ENCODE measurements at places on chromosomes 3 and 15.

GRCh38 chr3:189630767-189631372 is 319 bp upstream of the TP63 start:
- DNase-seq: no peak

- DNase-seq: no peak
Measured at GRCh38 chr3:197541756-197542539, 13.8 kb downstream of the BDH1 start.

DNA sequence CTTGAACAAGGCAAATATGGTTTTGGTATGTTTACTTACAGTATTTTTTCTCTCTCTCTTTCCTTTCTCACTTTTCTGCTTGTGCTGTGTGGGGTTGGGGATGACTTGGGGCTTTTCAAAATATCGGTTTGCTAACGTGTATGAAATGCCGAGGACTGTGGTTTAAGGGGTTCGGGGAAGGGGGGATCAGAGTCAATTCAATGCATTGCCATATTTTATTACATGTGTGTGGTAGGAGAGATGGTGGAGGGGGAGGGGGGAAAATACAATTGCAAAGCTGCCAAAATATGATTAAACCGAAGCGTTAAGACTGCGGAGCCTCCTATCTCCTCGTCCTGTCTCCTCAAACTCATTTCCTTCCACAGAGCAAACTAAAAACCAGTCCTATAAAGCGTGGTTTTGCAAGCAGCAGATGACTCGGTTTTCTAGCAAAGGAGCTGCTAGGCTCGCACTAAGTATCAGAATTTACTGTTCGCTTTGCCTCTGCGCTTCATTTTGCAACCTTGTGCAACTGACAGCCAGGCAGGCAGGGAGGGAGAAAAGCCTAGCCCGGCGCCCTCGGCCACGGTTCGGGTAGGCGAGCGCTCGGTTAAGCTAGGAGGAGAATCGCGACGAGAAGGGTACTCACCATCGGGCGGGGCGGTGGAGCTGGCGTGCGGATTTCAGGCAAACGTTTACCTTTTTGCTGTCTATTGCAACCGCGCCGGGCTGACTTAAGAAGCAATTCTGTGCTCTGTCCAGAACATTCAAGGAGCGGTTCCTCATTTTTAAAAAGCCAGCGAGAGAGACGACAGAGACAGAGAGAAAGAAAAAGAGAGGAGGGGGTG is 4.0 kb upstream of the NR2F2 start:
- no peak for DNase-seq

- peak; percentile 39 for DNase-seq
Measured at GRCh38 chr15:60328852-60329443, 68.8 kb downstream of the ANXA2 start.

DNA sequence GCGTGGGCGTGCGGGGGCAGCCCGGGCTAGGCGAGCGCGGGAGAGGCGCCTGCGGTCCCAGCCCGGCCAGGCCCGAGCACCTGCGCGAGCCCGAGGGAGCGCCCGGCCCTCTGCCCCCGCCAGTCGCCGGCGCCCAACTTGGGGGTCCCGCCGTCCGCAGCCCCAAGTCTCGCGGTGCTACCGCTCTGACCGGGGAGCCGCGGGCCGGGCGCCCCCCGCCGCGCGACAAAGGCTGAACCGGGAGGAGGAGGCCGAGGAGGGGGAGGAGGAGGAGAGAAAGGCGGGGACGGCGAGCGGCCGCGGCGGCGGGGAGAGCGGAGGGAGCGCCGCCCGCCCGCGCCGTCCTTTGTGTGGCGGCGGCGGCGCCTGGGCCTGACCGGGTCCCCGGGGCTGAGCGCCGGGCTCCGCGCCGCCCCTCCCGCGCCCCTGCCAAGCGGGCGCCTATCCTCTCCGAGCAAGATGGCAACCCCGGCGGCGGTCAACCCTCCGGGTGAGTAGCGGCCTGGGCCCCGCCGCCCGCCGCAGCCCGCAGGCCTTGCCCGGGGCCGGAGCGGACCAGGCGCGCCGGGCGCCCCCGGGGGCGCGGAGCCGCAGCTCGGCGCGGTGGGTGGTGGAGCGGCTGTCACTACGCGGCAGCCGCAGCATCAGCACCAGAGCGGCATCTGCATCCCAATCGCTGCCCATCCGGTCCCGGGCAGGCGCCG is at the start of gene ARNT2:
Gene ARNT2 (plus strand): TSS at position 326 of the 704 bp plus-strand sequence. CDS start 134 bp downstream, at position 460.
- no peak for DNase-seq

GRCh38 chr3:163632722-163633121 is 1445.6 kb downstream of the SI start:
- DNase-seq: no peak

GRCh38 chr3:49662720-49663413 is 11.3 kb upstream of the APEH start:
- no peak for DNase-seq

DNA sequence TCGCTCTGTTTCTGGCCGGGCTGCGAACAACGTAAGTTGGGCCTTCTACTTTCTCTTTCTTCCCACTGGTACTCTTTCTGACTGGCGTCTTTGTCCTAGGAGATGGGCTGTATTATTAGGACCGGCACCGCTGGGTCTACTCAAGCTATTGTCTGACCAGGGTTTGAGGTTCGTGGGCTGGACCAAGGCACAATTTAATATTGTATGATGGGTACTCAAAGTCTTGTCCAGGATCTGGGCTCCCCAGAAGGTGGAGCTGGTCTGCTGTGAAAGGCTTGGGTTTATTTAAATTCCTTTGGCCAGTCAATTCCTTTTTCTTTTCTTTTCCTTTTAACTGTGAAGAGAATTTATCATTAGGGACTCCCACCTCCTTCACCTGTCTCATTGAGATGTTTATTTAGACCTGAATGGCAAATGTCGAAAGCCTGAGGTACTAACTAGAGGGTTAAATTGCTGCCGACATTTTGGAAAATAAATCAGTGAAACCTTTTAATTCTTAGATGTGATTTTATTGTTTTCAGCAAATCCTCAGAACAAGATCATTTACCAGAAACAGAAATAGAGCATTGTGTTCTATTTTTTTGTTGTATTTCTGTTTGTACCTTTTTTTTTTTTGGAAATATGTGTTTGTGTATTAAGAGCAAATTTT is 410 bp downstream of the LRRC49 start:
- DNase-seq: no peak

- no peak for DNase-seq
Measured at GRCh38 chr3:48931944-48932580, 13.4 kb downstream of the ARIH2 start.

DNA sequence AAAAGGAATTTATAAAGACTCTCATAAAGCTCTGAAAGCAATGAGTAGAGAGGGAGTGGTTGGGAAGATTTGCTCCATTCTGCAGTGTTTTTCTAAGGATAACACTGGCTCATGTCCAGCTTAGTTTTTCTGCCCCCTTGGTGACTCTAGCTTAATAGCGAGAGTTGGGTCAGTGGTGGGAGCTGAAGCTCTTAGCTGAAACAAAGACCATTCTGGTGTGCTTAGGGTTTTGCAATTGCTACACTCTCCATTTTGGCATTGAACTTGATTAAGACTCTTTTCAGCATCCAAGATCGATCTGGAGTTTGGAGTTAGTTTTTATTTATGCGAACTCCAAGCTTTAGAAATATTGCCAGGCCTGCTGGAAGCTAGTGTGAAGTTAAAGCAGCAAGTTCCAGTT is 98.0 kb downstream of the ATG7 start:
- DNase-seq: no peak

GRCh38 chr3:195769551-195769950 is 42.2 kb downstream of the MUC4 start:
- no peak for DNase-seq

DNA sequence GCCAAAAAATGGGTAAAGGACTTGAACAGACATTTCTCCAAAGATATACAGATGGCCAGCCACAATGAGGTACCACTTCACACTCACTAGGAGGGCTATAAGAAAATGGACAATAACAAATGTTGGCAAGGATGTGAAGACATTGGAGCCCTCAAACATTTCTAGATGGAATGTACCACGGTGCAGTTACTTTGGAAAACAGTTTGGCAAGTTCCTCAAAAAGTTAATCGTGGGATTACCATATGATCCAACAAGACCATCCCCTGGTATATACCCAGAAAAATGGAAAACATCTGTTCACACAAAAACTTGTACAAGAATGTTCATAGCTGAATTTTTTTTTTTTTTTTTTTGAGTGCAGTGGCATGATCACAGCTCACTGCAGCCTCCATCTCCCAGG is 15.9 kb upstream of the HRH1 start:
- no peak for DNase-seq
